GOT3 (cell line): ENCODE measurements at places on chromosomes 2 and 18.

- no peak for DNase-seq
These were observed 236.7 kb upstream of the MYT1L start for GRCh38 chr2:2567776-2568175.

DNA sequence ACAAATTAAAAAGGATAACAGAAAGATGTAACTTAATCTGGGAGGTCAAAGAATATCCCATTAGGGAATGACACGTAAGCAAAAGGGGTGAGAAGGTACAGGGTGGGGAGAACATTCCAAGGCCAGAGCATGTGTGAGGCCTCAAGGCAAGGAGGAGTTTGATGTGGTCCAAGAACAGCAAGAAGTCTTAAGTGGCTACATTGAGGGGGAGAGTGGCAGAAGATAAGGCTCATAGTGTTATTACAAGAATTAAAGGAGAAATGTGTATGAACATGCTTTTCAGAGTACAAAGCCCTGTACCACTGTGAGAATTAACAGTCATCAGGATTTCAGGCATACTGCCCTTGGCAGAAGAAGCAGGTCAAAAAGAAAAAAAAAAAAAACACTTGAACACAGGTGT lies 174.4 kb upstream of the ERBB4 start:
- no peak for DNase-seq

DNA sequence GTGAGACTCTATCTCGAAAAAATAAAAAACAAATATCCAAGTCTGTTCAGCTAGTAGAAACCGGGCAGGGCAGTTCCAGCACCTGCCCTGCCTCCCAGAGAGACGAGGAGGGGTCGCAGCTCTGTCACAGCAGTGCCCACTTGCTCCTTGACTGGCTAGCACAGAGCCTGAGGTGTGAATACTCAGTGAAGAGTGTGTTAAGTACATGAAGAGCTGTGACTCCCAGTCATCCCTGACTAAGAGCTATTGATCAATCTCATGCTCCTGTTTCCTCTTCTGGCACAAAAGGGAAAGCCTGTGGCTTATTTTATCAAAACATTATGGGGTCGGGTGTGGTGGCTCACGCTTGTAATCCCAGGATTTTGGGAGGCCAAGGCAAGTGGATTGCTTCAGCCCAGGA lies 83.0 kb upstream of the FZD7 start:
- no peak for DNase-seq

- DNase-seq: no peak
These were observed 69.9 kb upstream of the DTNB start for GRCh38 chr2:25743132-25743830.

GRCh38 chr18:35862119-35862640 lies 110.3 kb upstream of the RMP24 start:
- no peak for DNase-seq

DNA sequence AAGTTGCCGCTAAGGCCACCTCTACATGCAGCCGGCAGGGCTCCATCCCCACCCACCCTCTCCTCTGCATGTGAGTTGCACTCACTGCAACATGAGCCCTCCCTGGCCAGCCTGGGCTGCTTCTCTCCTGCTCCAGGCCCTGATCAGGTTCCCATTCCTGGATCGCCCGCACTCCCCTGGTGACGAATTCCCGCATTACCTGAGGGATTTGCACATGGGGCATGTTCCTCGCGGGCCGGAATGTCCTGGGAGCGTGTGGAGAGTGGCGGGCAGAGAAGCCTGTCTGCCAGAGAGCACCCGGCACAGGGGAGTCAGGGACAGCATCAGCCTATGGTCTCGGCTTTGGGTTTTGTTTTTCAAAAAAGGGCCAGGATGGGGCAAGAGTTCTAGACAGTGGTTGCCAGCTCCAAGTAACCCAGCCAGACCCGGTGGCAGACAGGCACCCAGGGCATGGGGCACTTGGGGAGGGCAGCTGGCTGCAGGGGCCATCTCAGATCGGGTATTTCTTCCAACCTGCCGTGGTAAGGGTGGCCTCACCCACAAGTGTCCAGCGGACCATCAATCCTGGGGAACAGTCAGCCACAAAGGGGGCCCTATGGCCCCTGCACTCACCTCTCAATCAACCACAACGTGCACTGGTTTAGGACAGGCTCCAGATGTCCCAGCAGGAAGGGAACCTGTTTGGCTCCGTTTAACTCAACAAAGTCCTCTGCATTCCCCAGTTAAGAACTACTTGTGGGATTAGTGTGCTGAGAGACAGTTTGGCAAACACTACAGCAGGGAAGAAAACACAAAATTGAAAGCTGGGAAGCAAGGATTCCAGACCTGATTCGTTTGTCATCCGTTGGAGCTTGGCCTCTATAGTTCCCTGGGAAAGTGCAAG lies 187.7 kb downstream of the SMAD7 start:
- DNase-seq: no peak

DNA sequence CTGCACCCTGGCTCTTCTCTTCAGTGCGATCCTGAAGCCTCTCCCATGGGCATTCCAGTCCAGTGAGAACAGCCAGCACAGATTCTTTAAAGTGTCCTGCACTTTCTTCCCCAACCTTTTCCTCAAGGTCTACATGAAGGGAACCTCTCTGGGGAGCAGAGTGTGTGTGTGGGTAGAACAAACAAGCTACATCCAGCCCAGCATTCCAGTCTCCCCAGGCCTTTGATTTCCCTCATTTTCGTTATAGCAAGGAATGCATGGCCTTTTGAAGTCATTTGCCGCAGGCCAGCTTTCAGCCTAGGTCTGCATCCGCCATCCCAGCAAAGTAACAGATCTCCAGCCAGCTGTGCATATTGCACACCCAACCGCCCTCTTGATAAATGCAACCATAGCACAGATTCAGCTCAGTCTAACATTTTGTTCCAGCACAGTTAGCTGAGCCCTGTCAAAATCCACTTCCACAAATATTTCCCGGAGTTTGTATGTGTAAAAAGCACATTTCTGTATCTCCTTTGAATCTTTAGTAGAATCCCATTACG lies 44.6 kb downstream of the CD8B2 start:
- no peak for DNase-seq

DNA sequence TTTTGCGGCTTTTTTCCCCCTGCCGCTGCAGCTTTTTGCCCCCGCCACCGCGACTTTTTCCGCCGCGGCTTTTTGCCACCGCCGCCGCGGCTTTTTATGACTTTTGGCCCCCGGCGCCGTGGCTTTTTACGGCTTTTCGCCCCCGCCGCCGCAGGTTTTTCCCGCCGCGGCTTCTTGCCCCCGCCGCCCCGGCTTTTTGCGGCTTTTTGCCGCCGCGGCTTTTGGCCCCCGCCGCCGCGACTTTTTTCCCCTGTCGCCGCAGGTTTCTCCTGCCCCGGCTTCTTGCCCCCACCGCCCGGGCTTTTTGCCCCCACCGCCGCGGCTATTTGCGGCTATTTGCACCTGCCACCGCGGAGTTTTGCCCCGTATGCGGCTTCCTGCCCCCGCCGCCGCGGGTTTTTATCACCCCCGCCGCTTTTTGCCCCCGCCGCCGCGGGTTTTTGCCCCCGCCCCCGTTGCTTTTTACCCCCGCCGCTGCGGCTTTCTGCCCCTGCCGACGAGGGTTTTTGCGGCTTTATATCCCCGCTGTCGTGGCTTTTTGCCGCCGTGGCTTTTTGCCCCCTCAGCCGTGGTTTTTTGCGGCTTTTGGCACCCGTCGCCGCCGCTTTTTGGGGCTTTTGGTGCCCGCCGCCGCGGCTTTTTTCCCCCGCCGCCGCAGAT lies 2750.9 kb downstream of the RPIA start:
- DNase-seq: no peak

DNA sequence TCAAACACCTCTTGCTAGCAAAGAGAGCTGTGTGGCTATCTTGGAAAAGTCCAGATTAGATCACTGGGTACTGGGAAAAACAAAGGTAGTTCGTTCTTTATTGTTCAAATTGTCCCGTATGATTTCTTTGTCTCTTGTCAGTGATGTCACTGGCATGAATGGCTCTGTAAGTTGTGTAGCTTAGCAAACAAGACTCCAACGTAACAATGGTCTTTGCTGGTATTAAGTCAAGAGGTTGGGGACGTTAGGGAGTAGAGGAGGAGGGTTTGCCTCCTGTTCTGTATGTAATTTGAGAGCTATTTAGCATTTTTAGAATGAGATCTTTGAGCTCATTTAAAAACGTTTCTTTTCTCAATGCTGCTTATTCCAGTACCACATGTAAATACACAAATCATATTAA lies 216.5 kb upstream of the SP5 start:
- no peak for DNase-seq

- DNase-seq: no peak
These were observed 371.3 kb upstream of the TNP1 start for GRCh38 chr2:217231212-217231611.

- no peak for DNase-seq
These were observed 8.5 kb downstream of the RAB17 start for GRCh38 chr2:237581751-237582746.

DNA sequence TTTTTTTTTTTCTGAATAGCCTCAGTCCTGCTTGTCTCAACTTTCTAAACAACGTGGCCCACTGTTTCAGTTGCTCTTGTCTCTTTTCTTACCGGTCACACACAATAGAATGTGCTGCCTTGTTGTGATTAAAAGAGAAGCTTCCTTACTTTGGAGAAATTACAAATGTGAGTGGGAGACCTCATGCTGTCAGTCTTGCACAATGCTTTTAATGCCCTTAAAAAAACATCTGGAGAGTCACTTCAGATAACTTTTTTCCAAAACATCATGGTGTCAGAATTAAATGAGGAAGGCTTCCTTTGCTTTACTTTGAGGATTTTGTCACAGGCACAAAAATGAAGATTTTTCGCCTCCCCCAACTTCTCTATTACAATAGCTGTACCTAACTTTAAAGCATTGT lies 37.7 kb downstream of the LHCGR start:
- DNase-seq: no peak

DNA sequence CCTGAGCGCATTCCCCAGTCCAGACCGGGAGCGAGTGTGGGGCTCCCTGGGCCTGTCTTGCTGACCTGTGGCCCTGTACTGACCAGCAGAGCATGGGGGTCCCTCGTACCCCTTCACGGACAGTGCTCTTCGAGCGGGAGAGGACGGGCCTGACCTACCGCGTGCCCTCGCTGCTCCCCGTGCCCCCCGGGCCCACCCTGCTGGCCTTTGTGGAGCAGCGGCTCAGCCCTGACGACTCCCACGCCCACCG lies 5.3 kb downstream of the NEU4 start:
- DNase-seq: no peak

DNA sequence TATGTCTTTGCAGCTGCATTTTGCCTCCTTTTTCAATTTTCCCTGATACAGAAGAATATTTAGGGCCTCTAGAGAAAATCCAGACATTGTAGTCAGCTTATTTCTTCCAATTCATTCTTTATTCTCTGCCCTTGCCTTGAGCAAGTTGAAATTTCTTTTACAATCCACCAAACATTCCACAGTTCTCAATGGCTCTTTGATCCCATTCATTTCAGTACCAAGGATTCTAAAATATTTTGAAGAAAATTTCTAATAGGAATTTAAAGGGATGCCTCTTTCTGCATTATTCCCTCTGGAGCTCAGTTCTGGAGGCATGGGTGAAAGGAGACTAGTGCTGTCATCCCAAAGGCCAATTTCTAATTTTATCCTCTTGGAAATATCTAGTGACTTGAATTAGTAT lies 61.2 kb downstream of the COL5A2 start:
- no peak for DNase-seq

GRCh38 chr2:28449126-28449487 lies 46.8 kb upstream of the PLB1 start:
- DNase-seq: no peak

GRCh38 chr2:201774546-201774945 lies 6.2 kb downstream of the ALS2 start:
- DNase-seq: no peak

- no peak for DNase-seq
These were observed 12.5 kb upstream of the INO80D start for GRCh38 chr2:206098471-206098870.

- DNase-seq: no peak
These were observed 24.2 kb downstream of the LIPG start for GRCh38 chr18:49585781-49586663.

DNA sequence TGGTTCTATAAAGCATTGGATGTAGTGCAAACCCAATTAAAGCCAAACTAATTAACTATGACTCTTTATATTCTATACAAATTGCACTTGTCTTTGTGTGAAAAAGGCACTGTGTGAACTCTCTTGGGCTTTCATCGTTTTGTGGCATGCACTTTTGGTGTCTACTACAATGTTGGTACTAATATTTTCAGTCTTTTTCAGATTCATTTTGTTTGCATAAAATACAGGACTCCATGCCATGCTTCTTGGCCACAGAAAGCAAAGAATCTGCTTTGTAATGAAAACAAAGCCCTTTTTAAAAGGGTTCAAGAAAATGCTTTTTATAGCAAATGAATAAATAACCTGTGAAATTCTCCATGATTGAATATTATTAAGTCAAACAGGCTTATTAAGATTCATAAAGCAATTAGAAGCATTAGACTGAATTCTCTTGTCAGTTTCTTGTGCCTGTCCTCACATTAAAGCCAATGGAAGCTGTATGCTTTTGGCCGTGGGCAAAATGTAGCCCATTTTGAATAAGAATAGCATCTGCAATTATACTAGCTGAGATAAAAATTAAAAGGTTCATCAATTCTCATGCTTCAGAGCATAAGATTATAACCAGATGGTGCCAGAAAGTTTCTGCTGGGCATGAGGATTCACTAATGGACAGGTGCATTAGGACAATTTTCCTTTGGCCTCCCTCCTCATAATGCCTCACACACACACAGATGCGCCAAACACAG lies 1665.2 kb downstream of the SUCLG1 start:
- no peak for DNase-seq

GRCh38 chr18:64678048-64678447 lies 529.2 kb upstream of the LINC00305 start:
- no peak for DNase-seq

DNA sequence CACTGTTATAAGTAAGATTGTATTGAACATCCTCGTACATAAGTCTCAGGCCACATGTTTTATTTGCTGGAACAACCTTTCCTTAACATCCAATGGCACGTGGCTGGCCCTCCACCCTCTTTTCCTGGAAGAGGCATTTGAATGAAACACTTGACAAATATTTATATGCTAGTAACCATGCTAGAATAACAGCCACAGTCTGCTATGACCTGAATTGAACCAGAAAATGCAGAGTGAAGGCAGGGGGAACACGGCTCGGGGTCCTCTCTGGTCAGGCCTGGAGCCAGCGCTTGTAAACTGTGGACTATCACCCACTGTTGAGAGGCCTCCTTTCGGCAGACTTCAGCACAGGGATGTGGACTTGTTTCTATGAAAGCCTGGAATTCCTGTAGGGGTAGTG lies 198.2 kb upstream of the COPS8 start:
- no peak for DNase-seq

- DNase-seq: no peak
These were observed 482.7 kb downstream of the DLGAP1 start for GRCh38 chr18:3972291-3972930.

GRCh38 chr2:9463698-9464034 lies 10.7 kb upstream of the IAH1 start:
- DNase-seq: no peak

DNA sequence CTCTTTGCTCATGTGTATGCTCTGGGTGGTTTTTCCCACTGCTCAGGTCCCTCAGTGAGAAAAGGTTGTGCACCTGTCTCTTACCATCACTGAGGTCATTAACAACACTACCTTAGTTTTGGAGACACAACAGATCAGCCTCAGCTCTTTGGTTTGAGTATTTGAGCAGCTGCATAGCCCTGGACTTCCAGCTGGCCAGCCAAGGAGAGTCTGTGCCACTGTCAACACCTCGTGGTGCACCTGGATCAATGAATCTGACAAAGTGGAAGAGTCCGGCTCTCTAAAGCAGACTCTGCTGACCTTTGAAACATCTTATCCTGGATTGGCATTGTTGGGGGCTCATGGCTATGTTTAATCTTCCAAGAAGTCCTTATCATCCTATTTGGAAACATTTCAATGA lies 30.0 kb downstream of the SERPINB8 start:
- DNase-seq: no peak
